Glutamatergic neuron (in vitro differentiated cells): ENCODE measurements at places on chromosomes 6 and 20.

DNA sequence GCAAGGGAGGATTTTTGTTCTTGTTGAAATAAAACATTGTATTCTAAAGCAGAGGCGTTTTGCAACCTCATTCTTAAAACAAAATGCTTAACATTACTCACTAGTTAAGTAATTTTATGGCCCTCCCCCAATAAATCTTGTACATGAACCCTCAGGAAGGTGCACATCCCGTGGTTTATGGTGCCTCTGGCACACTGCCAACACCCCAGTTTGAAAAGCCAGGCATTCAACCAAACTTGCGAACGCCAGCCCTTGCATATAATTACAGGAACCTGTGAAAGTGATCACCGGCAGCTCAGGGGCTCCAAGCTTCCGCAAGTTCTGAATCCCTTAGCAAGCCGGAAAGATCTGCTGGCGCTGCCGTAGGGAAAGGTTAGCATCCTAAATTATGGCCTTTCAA, 1109.0 kb upstream of the FLRT3 start:
- DNase-seq = no peak

DNA sequence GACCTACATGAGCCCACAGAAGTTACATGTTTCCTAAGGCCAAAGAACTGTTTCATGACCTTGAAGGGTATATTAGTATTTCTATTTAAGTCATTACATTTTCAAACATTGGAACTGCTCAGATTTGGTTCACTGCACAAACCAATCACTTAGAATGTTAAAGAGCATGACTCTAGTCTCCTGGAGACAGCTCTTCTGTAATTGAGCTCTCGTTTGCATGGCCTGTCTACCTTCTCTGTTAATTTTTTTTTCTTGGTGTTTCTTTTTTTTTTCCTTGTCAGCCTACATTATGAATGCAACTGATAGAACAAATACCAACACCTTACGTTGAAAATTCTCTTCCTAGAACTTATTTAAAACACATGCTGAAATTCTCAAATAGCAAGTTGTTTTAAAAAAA, 860.2 kb upstream of the MAP3K7 start:
- DNase-seq = no peak

GRCh38 chr20:24663496-24663895, 194.1 kb downstream of the SYNDIG1 start:
- DNase-seq = no peak

DNA sequence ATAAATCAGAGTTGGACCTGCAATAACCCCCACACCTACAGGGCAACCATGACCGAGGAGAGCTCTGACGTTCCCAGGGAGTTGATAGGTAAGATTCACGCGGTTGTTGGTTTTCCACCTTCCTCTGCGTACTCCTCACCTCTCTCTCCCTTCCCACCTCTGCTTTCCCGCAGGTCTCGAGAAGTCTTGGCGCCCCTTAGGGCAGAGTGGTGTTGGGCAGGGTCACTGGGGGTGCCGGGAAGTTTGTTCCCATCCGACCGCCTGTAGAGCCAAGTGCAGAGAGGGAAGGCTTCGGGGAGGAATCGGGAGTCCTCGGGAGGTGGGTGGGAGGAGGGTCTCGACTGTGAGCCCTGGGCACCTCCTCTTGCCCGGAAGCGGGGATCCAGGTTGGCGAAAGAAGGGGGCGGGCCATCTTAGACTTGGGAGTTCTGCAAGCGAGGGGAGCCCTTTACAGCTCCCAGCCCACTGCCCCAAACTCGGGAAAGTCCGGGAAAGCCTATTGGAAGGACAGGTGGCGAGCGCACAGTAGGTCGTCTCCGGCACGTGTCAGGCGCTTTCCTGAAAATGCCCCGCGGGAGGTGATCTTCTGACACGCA, 672 bp downstream of the CARMIL1 start:
- DNase-seq = peak; percentile 21

DNA sequence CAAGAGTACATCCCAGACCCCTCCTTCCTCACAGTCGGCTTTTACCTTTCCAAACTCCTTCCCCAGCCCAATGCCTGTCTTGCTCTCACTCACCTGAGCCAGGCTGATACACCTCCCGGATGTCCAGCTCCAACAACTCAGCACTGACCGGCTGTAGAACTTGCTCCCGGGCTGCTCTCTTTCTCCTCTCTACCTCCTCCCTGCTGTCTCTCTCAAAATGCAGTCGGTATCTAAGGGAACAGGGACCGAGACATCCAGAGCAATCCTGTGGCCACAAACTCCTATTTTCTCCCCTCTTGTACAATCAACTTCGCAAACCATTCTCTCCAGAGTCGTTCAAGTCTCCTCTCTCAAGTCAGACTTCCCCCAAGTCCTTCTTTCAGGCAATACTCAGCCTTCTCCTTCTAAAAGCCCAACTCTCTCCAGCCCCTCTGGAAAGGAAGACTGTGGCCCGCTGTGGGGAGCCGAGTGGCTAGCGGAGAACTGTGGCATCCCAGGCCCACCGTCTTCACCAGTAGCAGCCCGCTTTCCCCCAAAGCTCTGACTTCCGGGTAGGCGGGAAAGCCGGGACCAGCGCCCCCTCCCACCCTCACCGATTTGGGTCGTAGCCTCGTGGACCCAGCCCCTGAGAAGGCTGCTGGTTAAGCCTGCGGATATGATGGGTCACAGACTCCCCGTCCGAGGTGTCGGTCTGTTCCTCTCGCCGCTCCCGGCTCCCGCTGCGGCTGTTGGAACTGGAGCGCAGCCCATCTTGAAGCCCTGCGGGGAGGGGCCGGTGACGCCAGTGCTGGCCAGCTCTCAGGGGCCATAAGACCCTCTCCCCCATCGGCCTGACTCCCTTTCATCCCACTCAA, 1.1 kb downstream of the GNL1 start:
- DNase-seq = peak; percentile 54

DNA sequence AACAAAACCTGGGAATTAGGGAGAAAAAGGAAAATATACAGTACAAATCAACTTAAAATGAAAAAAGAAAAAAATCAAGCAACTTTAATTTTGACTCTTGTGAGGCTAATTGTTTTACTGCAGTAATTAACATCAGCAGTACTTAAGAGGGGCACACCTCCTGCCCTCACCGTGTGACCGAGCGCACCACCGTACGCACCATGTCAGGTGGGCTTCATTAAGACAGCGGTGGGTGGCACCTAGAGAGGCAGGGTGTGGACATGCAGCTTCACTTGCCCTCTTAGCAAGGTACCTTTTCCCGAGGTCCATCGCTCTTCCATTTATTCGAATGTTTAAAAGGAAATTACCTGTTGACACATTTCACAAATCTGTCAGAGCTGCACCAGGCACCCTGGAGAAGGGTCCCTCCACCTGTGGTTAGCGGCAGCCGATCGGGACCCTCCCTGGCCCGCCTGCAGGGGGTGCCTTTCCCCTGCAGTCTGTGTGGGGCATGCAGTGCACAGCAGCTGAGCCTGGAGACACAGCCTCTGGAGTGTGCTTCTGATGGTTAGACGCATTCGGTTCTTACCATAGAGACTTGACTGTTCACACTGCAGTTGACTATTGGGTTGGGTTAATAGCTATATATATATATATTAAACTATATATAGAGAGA, 184.1 kb downstream of the TMEM242 start:
- DNase-seq = peak; percentile 56
